ENCODE measurements at places on chromosomes 4 and X.

GRCh38 chrX:48569958-48570357 is 4.3 kb upstream of the RBM3 start:
- DNase-seq, result no peak

DNA sequence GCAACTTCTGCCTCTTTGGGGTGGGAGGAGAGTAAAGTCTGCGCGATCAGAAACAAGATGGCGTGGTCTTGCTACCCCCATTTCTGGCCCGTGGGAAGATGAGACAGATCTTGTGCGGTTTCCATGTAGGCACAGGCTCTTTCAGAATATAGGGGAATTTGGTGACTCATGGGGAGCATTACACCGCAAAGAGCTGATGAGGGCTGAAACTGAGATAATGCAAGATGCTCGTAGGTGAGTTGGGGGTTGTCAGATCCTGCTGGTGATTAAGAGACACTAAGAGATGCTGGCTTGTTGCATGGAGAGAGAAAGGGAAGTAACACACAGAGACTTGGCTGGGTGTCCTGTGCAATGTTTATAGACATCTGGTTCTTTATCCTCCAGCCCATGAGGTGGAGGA is 1.5 kb downstream of the EVC start:
- DNase-seq, result no peak

- DNase-seq, result no peak
These were observed 1.8 kb downstream of the ABCD1 start for GRCh38 chrX:153726286-153727122.

- no peak for DNase-seq
These were observed 267.1 kb upstream of the ETNPPL start for GRCh38 chr4:109029987-109030386.

DNA sequence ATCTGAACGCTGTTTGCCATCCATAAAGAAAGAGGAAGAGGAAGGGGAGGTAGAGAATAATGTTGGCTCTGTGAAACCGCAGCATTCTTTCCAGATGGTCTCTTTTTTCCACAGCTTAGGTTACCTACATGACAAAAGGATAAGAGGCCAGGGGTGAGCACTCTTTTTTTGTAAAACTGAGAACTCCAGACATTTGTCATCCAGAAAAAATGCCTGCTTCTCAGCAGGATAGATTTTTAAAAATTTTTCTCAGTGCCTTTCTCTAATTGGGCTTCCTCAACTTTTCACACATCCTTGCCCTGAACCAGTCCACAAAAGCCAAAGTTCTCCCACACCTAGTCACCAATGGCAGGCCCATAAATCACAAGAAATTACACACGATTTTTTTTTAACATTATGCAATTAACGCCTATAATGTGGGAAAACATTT is 158.1 kb upstream of the TENM3 start:
- DNase-seq, result no peak
